ENCODE measurements at places on chromosomes 5 and 9. TPM values are rescaled to one million over a fixed set of nuclear protein-coding genes. Genes with fewer than 3 reads are reported as not detected.

GRCh38 chr5:138884554-138884953 is 9.4 kb upstream of the LRRTM2 start:
- peaks cover 2% of the 10 kb centered on the region for H3K36me3 ChIP-seq
- H3K4me3 ChIP-seq, result no peak overlapping the region
- H3K4me1 ChIP-seq, result no peaks in the 10 kb centered on the region
- no peaks in the 10 kb centered on the region for H3K27me3 ChIP-seq
- no peak for DNase-seq

The PCDHGA7 gene
- total RNA-seq, result 0.25 TPM

GRCh38 chr5:64853777-64854176 is 85.0 kb downstream of the CWC27 start:
- H3K4me3 ChIP-seq, result no peak overlapping the region
- H3K36me3 ChIP-seq, result peaks cover 3% of the 10 kb centered on the region
- no peaks in the 10 kb centered on the region for H3K27me3 ChIP-seq
- no peak for DNase-seq

DNA sequence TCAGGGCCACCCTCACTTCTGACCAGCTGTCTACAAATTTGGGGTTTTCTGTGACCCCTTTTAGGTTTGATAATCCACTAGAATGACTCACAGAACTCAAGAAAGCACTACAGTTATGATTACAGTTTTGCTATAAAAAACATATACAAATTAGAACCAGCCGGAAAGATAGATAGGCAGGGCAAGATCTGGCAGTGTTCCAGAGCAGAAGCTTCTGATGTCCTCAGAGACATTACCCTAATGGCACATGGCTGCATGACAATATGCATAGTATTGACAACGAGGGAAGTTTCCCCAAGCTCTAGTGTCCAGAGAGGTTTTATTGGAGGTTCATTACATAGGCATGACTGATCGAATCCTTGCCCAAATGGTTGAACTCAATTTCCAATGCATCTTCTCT is 158.1 kb downstream of the RAB3C start:
- peaks cover 23% of the 10 kb centered on the region for H3K27me3 ChIP-seq
- no peak overlapping the region for H3K4me3 ChIP-seq
- DNase-seq, result no peak
- no peak overlapping the region for H3K27ac ChIP-seq

The PPP1R26 gene
- total RNA-seq, result 2.6 TPM

DNA sequence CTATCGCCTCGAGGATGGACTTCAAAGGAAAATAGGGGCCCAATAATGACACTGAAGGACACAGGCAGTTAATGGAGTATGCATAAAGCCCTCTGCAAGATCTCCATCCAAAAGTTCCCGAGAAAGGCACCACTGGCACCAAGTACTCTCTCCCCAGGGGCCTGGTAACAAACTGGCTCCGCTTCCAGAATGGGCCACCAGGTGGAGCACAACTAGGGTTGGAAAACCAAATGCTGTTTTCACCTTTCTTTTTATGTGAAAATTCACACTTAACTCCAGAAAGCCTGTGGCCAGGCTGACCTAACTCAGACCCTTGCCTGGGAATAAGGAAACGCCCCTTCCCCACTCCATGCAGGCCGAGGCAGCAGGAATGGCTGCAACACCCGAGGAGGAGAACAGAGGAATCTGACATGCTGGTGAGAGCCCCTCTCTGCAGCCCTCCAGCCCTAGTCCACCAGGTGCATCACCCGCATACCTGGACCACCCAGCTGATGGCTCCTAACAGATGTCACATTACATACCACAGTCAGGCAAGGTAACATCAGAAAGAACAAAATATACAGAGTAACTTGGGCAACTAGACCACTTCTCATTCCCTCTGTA is 42.8 kb downstream of the CAMSAP1 start:
- H3K27me3 ChIP-seq, result no peaks in the 10 kb centered on the region
- DNase-seq, result peak; percentile 40
- no peak overlapping the region for H3K4me3 ChIP-seq

DNA sequence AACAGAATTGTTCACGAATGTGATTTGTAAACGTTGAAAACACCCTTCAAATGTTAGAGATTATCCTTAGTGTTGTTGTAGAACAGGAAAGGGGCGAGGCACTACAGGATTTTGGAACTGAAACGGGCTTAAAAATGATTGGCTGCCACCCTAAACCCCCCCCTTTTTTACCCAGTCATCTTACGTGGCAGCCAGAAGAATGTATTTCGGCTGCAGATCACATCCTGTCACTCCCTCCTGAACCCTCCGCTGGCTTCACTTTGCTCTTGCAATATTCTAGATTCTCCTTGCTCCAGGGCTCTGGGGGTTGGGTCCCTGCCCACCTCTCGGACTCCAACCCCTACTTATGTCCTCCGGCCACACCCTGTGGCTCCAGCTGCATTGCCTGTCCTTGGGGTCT is 13.9 kb upstream of the UNC5A start:
- no peak overlapping the region for H3K27ac ChIP-seq
- no peak overlapping the region for H3K4me3 ChIP-seq
- DNase-seq, result no peak
- H3K4me1 ChIP-seq, result peaks cover 3% of the 10 kb centered on the region
- peaks cover 6% of the 10 kb centered on the region for H3K36me3 ChIP-seq

- no peak overlapping the region for H3K27ac ChIP-seq
- DNase-seq, result no peak
- H3K27me3 ChIP-seq, result no peaks in the 10 kb centered on the region
- no peaks in the 10 kb centered on the region for H3K4me1 ChIP-seq
- peaks cover 2% of the 10 kb centered on the region for H3K36me3 ChIP-seq
- H3K4me3 ChIP-seq, result no peak overlapping the region
Measured at GRCh38 chr5:78929833-78930232, 55.3 kb downstream of the ARSB start.

- no peak for DNase-seq
- no peak overlapping the region for H3K4me3 ChIP-seq
- H3K27ac ChIP-seq, result no peak overlapping the region
Measured at GRCh38 chr5:63613442-63613841, 348.8 kb downstream of the HTR1A start.

DNA sequence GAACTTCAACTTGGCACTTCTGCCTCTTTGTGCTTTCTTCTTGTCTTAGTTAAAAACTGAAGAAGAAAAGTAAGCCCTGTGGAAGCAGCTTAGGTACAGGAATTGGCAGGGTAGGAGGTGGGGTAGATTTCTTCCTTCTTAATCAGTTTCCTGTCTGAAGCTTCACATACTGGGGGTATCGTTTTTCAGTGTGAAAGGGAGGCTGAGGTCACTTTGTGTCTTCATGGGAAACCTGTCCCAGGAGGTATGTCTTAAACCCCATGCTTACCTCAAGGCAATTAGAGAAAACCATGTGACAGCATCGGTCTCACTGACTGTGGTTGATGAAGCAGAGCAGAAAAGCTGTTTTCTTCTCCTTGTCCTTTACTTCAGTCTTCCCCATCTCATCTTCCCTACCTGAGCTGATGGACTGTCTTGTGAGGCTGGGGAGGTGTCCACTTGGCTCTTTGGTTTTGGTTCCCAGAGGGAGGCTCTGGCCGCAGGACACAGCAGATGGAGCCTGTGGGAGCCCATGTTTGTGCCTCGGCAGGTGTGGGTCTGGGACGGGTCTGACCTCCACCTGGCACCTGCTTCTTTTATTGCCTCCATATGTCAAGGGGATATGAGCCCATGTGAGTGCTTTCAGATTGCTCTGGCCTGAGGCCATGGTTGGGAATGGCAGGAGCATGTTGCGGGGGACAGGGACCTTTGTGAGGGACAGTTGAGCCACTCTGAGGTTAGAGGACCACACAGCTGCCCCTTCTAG is 47.0 kb downstream of the SH3GL2 start:
- H3K27me3 ChIP-seq, result no peaks in the 10 kb centered on the region
- no peak for DNase-seq
- no peak overlapping the region for H3K27ac ChIP-seq
- no peaks in the 10 kb centered on the region for H3K36me3 ChIP-seq
- H3K4me1 ChIP-seq, result no peaks in the 10 kb centered on the region
- H3K4me3 ChIP-seq, result no peak overlapping the region
